ENCODE measurements at places on chromosomes 6 and 20.

GRCh38 chr6:119637768-119638167, 288.2 kb upstream of the MAN1A1 start:
- no peak for DNase-seq

GRCh38 chr6:31378721-31379103, 21.7 kb upstream of the HLA-B start:
- no peak for DNase-seq

GRCh38 chr6:34746104-34746846, 11.0 kb upstream of the SNRPC start:
- no peak for DNase-seq

DNA sequence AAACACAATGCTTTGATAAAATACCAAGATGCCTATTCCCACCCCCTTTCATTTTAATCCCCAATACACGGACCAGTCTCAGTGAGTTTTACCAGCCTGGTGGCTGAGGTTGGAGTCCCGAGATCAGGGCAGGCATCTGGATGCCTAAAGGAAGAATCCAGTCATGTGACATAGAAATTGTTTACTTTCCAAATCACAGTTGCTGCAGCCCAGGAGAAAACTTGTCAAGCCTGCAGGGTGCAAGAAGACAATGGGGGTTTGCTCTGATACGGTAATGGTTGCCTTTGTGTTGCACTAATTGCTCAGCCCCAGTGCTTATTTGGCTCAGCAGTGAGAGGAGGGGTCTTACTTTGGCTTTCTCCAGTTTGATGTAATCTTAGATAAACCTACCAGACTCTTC, 308.5 kb upstream of the POU3F2 start:
- DNase-seq, result no peak

- DNase-seq, result no peak
These were observed 54.7 kb downstream of the SSR1 start for GRCh38 chr6:7258231-7258763.

DNA sequence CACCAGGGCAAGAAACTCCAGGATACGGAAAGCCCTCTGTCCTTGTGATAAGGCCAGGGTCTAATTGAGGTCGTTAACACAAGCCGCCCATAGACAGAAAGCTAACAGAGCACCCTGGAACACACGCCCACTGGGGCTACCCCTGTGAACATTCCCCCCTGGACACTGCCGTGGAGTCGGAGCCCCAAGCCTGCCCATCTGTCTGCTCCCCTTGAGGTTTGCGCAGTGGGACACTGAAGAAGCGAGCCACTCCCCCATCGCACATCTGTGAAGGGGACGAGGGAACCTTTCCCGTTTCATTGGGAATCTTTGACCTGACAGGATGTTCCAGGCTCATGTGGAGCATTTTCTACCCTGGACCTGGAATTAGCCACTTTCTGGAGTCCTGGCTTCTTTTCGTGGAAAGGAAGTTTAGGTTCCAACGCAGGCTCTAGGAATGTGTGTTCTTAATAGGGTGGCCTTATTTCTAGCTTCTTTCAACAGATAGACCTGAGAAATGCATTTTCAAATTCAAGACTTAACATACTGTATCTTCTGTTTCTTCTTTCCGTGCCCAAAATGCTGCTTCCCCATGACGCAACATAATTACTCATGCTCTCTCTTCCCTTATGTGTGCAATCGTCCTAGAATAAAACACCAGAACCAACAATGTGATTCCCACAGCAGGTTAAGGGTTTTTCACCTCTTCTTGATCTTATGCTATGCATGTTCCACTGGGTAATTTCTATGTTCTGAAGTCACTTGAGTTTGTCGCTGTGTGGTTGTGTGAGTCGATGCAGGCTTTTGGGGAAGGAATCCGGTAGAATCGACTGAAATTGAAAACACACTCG, 161.1 kb downstream of the ERMARD start:
- no peak for DNase-seq

DNA sequence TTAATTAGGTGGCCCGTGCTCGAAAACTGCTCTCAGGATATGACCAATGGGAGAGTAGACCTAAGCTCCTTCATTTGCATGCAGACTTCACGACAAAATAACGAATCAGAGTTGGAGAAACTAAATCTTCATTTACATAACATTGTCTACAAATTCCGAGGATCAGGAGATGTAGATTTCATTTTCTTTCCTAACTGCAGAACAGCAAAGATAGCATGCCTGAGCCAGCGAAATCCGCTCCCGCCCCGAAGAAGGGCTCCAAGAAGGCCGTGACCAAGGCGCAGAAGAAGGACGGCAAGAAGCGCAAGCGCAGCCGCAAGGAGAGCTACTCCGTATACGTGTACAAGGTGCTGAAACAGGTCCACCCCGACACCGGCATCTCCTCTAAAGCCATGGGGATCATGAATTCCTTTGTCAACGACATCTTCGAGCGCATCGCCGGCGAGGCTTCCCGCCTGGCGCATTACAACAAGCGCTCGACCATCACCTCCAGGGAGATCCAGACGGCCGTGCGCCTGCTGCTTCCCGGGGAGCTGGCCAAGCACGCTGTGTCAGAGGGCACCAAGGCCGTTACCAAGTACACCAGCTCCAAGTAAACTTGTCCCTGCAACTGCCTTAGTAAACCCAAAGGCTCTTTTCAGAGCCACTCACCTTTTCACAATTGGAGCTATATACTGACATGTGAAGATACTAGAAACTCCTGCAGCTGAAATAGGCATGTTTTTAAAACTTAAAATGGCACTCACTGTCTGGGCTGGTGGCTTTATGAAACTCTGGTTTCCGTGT, 96.5 kb downstream of the HFE start:
- DNase-seq, result no peak

DNA sequence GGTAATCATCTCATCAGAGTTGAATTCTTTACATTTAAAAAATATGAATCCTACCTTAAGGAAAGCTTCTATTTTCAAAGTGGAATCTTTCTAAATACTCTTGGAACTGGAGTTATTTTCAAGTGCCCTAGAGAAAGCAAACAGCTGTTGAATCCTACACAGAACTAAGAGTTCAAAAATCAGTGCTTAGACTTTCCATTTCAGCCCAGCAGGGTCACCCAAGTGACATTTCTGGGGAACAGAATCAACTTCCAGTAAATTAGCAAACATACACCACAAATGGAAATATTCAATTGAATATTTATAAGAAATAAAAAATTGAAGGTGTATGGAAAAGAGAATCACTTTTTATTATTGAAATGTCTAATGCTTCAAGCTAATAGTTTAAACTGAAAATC, 427.7 kb upstream of the NOX3 start:
- DNase-seq, result no peak

DNA sequence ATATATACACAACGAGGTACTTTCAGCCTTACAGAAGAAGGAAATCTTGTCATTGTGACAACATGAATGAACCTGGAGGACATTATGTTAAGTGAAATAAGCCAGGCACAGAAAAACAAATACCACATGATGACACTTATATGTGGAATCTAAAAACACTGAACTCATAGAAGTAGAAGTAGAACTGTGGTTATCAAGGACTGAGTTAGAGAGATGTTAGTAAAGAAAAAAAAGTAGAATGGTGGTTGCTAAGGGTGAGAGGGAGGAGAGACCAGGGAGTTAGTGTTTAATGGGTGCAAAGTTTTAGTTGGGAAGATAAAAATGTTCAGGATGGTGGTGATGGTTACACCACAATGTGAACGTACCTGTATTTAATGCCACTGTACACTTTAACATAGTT, 4.8 kb upstream of the STX11 start:
- DNase-seq, result no peak

- no peak for DNase-seq
These were observed 252.2 kb downstream of the GMPR start for GRCh38 chr6:16490616-16491015.

- DNase-seq, result no peak
These were observed 13.7 kb downstream of the BTN3A1 start for GRCh38 chr6:26415791-26416190.

- no peak for DNase-seq
These were observed 379.3 kb downstream of the MAFB start for GRCh38 chr20:40309731-40310130.

- DNase-seq, result no peak
These were observed 69.9 kb upstream of the DDR1 start for GRCh38 chr6:30814146-30815040.

DNA sequence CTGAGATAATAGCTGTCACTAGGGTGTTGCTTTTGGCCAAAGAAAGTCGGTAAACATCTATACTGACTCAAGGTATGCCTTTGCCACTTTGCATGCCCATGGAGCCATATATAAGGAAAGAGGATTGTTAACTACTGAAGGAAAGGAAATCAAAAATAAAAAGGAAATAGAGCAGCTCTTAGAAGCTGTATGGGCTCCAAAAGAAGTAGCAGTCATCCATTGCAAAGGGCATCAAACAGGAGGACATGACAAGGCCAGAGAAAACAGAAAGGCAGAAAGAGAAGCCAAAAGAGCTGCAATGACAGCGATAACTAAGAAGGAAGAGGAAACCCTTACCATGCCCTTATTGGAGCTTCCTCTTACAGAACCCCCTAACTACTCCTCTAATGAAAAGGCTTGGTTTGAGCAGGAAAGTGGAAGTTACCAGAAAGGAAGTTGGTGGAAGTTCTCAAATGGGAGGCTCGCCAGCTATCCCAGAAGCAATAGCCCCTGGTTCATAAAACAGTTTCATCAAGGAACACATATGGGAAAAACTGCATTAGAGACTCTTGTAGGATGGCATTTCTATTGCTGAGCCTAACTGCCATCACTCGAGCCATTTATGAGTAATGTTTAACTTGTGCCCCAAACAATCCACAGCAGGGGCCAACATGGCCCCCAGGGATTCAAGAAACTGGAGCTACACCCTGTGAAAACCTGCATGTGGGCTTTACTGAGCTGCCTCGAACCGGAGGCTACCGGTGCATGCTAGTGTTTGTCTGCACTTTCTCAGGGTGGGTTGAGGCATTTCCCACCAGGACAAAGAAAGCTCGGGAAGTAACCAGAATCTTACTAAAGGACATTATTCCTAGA, 7.0 kb downstream of the IL22RA2 start:
- no peak for DNase-seq

DNA sequence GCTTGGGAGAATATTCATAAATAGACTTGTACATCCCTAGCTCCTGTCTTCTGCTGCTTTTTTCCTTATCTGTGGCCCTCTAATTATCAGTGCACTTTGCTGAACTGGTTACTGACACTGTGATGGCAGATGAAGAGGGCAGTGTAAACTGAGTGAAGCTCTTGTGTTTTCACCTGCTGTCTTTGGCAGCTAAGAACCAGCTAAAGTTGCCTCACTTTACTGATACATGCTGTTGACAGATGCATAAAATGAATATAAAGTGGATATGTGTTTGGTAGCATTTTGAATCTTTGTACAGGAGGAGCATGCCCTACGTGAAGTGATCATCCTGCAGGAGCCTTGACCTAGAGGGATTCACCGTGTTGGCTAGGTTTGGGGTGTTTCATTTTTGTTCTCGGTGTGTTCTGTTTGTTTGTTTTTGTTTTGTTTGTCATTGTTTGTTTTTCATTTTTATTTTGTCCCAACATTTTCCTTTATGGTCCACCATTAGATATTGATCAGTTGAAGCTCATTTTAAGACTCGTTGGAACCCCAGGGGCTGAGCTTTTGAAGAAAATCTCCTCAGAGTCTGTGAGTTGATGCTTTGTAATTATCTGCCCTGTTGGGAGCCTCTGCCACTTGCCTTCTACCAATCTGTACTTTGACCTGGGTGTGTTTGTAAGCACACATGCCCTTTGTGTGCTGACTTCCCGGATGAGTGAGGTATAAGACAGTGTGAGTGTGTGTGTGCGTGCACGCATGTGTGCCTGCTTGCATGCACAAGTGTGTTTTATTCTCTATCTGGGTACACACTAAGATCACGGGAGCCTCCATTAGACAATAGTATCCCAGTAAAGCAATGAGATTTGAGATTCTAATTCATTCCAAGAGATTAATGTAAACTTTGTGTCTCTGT, 34.6 kb upstream of the MAPK13 start:
- DNase-seq, result no peak

DNA sequence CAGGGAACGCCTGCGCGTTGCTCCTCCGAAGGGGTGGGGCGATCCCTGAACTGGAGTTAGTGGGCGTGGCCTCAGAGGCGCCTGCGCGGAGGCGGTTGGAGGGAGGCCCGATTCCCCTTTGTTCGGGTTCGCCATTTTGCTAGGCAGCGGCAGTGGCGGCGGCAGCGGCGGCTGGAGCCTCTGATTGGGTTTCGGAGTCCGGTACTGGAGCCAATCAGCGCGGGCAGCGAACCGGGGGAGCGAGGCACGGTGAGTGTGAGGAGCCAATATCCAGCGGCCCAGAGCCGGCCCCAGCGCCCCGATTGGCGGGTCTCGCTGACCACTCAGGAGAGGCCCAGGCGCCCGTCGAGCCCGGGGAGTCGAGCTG, at the start of gene NFYA:
TSS of gene NFYA (plus strand) at position 139 of the 367 bp plus-strand sequence. CDS start 6,116 bp downstream, outside the sequence.
- no peak for DNase-seq

DNA sequence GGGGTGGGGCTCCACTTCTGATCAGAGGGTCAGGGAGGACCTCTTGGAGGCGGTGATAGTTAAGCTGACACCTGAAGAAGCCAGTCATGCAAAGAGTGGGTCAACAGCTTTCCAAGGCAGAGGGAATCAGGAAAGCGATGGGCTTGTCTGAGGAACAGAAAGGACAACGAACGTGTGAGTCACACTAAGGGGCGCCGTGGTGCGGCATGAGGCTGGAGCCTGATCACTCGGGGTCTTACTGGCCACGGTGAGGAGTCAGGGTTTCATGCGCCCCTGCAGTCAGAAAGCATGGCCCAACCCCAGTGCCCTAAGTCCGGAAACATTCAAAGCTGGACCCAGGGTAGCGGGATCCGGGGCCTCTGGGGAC, 50.6 kb upstream of the SLC32A1 start:
- DNase-seq, result peak; percentile 40

DNA sequence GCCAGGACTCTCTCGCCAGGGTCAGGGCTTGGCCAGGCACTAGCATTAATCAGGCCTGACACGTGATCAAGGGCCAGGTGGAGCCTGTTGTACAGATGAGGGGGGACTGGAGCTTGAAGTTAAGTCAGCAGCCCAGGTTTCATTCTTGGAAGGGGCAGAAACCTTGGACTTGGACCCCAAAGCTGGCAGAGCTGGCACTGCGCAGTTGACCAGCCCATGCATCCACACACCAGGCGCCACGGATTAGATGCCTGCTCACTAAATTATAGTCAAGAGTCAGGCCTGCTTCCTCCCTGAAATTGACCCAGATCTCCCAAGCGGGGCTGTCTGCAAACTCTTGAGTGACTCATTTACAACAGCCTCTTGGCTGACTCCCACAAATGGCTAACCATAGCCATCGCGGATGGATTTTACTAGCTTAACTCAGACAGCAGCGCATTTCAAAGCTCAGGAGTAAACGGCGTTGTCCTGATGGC, 4.1 kb upstream of the TAF4 start:
- DNase-seq, result no peak

- no peak for DNase-seq
These were observed 3.6 kb downstream of the MAPK13 start for GRCh38 chr6:36133912-36134311.

GRCh38 chr20:45372241-45372640, 5.9 kb downstream of the TP53TG5 start:
- no peak for DNase-seq

- DNase-seq, result no peak
These were observed 602 bp upstream of the TSPYL4 start for GRCh38 chr6:116254297-116255056.

- DNase-seq, result no peak
These were observed 124.4 kb downstream of the TRMT11 start for GRCh38 chr6:126110512-126111270.
